ENCODE measurements at places on chromosomes 12 and 14. TPM values are rescaled to one million over a fixed set of nuclear protein-coding genes. Genes with fewer than 3 reads are reported as not detected.

TAS2R42 gene
- not detected for polyA plus RNA-seq

SERPINA9 gene
- not detected for polyA plus RNA-seq

DNA sequence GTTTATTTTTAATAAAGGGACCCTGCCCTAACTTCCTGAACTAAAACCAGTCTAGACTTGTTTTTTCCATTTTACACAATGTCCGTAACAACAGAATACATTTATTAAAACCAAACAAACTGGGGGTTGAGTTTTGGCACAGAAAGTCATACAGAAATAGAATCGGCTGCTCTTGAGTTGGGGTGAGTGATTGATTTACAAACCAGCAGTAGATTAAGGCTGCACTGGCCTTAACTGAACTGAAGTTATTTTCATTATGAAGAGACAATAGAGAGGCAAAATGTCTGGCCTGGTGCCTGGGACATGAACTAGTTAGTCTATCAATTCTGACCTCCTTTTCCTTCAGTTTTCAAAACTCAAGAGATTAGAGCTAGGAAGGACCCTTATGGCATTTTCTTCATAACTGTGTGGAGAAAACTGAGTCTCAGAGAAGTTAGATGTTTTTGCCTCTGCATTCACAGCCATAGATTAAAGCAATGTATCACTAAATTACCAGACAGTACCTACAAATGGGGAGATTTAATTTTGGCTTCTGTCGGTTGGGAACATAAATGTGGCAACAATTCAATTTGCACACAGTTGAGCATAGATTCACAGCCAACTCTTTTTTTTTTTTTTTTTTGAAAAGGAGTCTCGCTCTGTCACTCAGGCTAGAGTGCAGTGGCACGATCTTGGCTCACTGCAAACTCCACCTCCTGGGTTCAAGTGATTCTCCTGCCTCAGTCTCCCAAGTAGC lies 19.8 kb upstream of the MGP start:
- no peak overlapping the region for H3K27ac ChIP-seq
- H3K4me3 ChIP-seq = no peak overlapping the region
- no peaks in the 10 kb centered on the region for H3K27me3 ChIP-seq
- DNase-seq = peak; percentile 42
- peaks cover 3% of the 10 kb centered on the region for H3K4me1 ChIP-seq

DNA sequence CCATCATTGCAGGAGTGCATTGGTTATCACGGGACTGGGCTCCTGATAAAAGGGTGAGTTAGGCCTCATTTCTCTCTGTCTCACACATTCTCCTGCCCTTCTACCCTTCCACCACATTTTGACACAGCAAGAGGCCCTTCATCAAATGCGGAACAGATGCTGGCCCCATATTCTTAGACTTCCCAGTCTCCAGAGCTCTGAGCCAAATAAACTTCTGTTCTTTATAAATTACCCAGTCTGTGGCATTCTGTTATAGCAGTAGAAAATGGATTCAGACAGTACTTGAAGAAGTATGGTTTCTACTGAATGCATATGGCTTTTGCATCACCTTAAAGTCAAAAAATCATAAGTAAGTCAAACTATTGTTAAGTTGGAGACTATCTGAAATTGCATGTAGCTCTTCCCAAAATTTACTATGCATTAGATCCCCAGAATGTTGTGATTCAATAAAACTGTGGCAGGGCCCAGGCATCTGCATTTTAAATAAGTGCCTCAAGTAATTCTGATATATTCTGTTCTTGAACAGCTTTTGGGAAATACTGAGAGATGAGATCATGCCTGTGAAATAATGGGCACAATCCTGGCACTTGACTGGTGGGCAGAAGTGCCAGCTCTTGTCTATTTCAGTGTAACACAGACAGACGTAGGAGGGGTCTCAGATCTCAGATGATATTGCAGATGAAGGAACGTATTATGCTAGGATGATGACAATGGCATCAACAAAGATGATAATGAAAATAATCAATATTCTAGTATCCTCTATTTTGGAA lies 68.2 kb downstream of the E2F7 start:
- no peak overlapping the region for H3K27ac ChIP-seq
- H3K27me3 ChIP-seq = no peaks in the 10 kb centered on the region
- H3K36me3 ChIP-seq = no peaks in the 10 kb centered on the region

DNA sequence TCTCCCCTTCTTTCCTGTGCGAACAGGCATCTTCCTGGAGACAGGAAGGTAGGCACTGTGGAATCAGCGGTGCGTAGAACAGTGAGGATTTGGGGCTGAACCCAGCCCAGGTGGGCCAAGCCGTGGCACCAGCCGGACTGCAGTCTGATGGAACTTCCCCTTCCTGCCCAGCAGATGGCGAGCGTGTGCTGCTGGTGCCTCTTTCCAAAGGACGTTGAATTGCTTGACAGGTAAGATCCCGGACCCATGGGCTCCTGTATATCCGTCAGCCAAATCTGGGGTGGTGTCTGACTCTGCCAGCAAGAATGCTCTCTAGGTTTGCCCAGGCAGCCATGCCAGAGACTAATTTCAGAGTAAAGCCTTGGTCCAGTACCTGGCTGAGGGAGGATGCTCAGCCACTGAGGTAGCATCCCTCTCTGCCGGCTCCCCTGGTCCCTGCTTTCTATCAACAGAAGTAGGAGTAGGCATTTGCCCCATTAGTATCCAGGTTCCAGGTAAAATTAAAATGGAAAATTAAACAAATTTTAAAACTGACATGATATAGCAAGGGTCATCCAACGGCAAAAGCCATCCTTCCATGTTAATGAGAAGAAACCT lies 21.1 kb upstream of the KCNA5 start:
- no peak overlapping the region for H3K4me3 ChIP-seq
- peak; percentile 50 for DNase-seq
- H3K4me1 ChIP-seq = no peaks in the 10 kb centered on the region
- H3K36me3 ChIP-seq = no peaks in the 10 kb centered on the region

DNA sequence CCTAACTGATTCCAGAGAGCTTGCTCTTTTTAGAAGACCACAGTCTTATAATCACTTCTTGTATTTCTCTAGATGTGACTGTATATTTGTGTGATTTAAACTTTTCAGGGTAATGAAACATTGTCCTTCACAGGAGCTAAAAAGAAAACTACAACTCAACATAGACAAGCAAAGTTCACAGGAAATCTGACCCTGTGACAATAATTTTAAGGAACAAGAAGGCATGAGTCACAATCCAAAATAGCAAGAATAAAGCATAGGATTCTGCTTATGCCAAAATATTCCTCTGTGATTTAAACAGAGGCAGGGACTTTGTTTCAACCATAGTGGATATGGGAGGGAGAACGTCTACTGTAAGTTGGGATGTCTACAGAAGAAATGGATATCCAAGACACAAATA lies 44.3 kb downstream of the GPR65 start:
- no peak for DNase-seq
- no peak overlapping the region for H3K27ac ChIP-seq
- H3K36me3 ChIP-seq = no peaks in the 10 kb centered on the region
- H3K4me1 ChIP-seq = no peaks in the 10 kb centered on the region
- no peaks in the 10 kb centered on the region for H3K27me3 ChIP-seq
- H3K4me3 ChIP-seq = no peak overlapping the region

DNA sequence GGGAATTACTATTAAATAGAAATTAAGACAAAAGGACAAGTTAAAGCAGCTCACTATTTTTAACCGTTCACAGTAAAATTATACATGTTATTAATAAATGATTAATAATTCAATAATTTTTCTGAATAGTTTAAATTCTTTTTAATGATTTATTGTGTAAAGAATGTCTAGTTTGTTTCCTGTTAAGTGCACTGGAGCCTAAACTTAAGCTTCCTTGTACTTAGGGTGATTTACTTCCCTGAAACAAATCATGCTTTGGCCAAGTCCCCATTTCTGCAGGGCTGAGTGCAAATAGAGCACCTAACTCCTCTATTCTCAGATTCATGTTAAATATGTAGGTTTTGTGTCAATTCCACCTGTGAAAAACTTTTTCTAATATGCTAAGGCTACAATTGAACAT lies 188.9 kb upstream of the PDZRN4 start:
- H3K27ac ChIP-seq = no peak overlapping the region
- no peak overlapping the region for H3K4me3 ChIP-seq
- no peaks in the 10 kb centered on the region for H3K36me3 ChIP-seq
- H3K4me1 ChIP-seq = no peaks in the 10 kb centered on the region

UNC79 gene
- 0.04 TPM for polyA plus RNA-seq

DNA sequence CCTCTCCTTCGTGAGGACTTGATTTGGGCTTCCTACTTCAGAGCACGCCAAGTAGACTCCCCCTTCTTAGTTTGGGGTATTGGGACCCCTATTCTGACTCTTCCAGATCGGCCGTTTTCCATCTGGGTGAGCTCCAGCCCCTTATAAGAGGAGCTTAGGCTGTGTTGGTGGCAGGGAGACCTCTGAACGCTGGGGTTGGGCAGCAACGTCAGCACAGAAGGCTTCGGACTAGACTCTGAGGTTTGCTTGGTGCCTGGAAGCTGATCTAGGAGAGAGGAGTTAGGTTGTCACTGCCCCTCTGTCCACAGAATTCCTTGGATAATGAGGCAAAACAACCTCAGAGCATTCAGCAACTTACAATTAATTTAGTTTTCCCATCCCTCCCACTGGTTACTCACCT lies 99.2 kb upstream of the RTL1 start:
- no peak overlapping the region for H3K27ac ChIP-seq
- DNase-seq = no peak
- H3K27me3 ChIP-seq = no peaks in the 10 kb centered on the region
- peaks cover 2% of the 10 kb centered on the region for H3K4me1 ChIP-seq

DNA sequence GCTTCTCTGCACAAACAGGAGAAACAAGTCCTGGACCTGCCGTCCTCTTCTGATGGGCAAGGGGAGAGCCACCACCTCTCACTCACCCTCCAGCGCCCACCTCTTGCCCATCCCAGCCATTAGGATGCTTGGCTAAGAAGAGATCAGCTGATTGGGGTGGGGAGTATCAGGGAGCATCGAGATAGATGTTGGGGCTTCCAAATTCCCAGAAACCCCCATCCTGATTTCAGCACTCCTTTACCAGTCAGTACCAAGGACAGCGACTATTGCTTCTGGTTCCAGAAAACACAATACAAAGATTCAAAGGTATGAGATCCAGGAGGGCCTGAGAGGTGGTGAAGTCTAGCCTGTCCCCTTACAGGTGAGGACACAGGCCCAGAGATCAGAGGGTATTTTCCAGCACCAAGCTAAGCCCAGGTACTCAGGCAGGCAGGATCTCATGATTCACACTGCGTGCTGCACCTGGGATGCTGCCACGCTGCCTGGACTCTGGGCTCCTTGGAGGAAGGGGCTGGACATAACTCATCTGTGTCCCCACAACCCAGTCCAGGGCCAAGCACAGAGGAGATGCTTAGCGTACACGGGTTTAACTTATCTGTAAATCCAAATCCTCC lies 76.6 kb downstream of the TUNAR start:
- H3K27me3 ChIP-seq = no peaks in the 10 kb centered on the region
- no peak for DNase-seq
- H3K4me1 ChIP-seq = no peaks in the 10 kb centered on the region
- no peak overlapping the region for H3K4me3 ChIP-seq
- H3K36me3 ChIP-seq = no peaks in the 10 kb centered on the region

- peaks cover 18% of the 10 kb centered on the region for H3K4me1 ChIP-seq
- H3K27ac ChIP-seq = no peak overlapping the region
- H3K27me3 ChIP-seq = no peaks in the 10 kb centered on the region
Observed at GRCh38 chr12:94618995-94619695, 31.2 kb downstream of the TMCC3 start.

DNA sequence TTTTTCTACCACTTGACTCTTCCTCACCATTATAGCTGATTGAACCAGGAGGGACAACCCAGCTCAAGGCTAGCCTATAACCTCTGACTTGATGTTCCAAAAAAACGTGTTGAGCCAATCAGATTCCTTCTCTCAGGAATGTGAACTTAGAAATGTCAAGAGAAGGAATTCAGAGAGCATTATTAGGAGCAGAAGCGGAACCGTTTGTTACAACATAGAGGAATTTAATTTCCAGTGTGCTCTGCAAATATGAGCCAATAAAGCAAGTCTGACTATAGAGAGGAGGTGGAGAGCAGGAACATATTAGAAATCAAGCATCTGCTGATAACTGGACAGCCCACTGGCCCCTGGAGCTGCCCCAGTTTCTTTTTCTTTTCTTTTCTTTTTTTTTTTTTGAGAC lies 15.3 kb upstream of the PELI2 start:
- no peak overlapping the region for H3K27ac ChIP-seq
- H3K4me1 ChIP-seq = no peaks in the 10 kb centered on the region
- no peak for DNase-seq

DNA sequence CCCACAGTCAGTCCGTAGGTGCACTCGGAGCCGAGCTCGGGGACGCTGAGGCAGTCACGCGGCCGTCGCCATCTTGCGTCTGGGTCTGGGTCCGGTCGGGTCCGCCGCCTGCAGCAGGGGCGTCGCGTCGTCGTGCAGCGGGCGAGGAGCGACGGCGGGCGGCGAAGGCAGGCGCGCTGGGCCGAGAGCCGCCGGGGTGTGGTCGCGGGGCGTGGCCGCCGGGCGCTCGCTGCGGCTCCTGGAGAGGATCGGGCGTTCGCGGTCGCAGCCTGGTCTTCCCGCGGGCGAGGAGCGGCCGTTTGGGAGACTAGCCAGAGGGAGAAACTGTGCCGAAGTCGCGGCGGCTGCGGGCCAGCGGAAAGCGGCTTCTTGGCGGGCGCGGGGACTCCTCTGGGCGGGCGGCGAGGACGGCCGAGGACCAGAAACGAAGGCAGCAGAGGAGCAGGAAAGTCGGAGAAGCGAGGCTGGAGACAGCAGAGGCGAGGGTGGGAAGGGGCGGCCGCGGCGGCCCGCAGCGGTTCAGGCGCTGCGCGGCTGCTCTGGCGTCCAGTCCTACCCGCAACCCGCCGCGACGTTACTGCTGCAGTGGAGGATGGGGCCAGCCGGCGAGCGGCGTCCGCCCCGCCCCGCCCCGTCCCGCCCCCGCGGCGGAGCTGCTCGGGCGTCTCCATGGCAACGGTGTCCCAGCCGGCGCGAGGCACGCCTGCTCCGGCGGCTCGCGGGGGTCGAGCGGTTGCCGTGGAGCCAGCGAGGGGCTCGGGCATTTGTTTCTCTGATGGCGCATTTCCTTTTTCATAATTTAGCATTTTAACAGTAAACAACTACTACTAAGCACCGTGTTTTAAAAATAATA lies at the start of gene PNMA1:
PNMA1 (minus strand) TSS at position 582 of the 853 bp plus-strand sequence. CDS start 745 bp downstream, outside the sequence.
- H3K36me3 ChIP-seq = no peaks in the 10 kb centered on the region
- H3K4me3 ChIP-seq = peak within 1 kb of the TSS; percentile 66
- peak within 1 kb of the TSS; percentile 94 for H3K27ac ChIP-seq
- H3K27me3 ChIP-seq = no peaks in the 10 kb centered on the region
- DNase-seq = peak; percentile 92

GRCh38 chr14:63962906-63963305 lies 110.1 kb downstream of the SYNE2 start:
- DNase-seq = no peak
- H3K27ac ChIP-seq = no peak overlapping the region
- H3K4me1 ChIP-seq = peaks cover 3% of the 10 kb centered on the region

GRCh38 chr12:28209782-28210181 lies 19.5 kb downstream of the CCDC91 start:
- H3K27me3 ChIP-seq = no peaks in the 10 kb centered on the region
- no peaks in the 10 kb centered on the region for H3K36me3 ChIP-seq
- DNase-seq = no peak
- H3K4me1 ChIP-seq = no peaks in the 10 kb centered on the region
- no peak overlapping the region for H3K27ac ChIP-seq

Data from ovary (tissue), 10 donors.